ENCODE measurements at places on chromosomes 16 and 17.
A peak's percentile ranks its signal among the peaks of the same experiment; 100 is the strongest.

- DNase-seq: no peak
Measured at GRCh38 chr16:15993946-15994665, 44.7 kb downstream of the ABCC1 start.

DNA sequence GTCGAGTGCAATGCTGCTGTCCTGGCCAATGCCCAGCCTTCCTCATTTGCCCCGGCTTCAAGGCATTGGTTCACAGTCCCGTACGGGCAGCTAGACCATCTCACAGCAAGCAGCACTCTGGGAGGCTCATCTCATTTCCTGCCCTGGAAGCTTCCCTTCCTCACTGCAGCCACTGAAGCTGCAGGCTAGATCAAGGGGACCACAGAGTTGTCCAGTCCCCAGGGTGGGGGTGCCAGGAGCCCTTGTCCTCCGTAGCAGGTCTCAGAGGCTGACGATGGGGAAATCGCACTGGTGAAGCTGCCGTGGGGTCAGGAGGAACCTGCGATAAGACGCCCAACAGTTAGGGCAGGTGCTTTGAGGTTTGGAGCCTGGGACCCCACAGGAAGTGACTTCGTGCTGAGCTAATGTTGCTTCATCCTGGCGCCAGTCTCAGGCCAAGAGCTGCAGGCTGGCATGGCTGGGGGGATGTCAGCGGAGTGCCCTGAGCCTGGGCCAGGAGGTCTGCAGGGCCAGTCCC lies at the start of gene SPNS3:
Gene SPNS3 (plus strand): TSS at position 426 of the 517 bp plus-strand sequence. CDS start 28 bp downstream, at position 454.
- no peak for DNase-seq

GRCh38 chr17:47628014-47628566 lies 21.6 kb upstream of the KPNB1 start:
- no peak for DNase-seq

GRCh38 chr16:85975451-85975981 lies 76.6 kb downstream of the IRF8 start:
- DNase-seq: no peak

- no peak for DNase-seq
Measured at GRCh38 chr16:71406316-71406715, 35.5 kb downstream of the TLE7 start.

DNA sequence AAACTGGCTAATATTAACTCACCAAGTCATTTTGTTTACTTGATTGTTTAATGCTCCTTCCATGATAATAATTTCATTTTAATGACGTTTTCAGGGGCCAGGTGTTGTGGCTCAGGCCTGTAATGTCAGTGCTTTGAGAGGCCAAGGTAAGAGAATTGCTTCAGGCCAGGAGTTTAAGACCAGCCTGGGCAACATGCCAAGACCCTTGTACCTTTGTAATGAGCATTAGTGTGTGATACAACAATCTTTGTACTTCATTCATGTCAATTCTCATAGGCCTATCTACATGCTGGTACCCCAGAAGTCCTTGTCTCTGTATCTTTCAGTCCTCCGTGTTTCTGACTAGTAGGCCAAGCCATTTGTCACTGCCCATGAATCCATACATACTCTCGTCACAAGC lies 296.9 kb downstream of the ZFHX3 start:
- peak; percentile 57 for DNase-seq

DNA sequence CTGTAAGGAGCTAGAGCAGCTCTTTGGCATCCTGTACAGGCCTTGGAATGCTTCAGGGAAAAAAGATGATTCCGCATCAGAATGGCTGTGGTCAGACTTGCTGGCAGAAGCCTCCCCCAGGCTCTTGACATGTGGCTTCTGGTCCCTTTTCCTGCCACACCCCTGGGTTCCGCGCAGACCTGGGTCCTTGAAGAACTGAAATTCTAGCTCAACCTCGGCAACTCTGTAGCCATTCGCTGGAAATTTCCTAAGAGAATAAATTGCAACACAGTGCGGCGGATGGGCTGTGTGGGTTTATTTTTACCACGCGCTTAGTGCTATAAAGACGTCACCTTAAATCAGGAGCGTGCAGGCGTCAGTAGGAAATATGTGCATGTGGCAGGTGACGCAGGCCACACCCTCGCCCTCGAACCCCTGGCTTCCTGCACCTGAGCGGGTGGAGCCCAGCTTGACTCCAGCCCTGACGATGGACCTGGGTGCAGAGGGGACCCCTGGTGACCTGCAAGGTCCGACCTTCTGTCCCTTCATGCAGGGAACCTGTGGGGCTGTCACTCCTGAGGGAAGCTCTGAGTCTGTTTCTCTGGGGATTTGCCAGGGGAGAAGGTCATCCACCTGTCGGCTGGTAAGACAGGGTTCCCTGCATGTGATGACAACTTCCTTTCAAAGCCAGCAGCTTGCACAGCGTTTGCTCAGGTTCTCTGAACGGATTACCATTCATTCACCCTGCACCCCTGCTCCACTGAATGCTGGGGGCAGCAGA lies 46.3 kb downstream of the METRNL start:
- no peak for DNase-seq

DNA sequence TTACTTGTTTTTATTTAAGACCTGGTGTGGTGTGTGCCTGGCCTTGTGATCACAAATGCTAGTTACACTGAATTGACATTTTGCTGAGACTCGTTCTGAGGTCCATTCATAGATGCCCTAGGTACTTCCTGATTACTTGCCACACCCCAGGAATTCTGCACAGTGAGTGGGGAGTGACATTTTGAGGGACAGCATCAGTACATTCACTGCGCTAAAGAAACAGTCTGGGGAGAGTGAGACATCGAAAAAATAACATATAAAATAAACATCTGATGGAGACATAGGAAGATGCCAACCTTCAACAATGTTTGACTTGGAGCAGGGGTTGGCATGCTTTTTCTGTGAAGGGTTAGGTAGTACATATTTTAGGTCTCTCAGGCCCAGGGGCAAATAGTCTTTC lies 30.4 kb downstream of the ABCC1 start:
- DNase-seq: no peak

DNA sequence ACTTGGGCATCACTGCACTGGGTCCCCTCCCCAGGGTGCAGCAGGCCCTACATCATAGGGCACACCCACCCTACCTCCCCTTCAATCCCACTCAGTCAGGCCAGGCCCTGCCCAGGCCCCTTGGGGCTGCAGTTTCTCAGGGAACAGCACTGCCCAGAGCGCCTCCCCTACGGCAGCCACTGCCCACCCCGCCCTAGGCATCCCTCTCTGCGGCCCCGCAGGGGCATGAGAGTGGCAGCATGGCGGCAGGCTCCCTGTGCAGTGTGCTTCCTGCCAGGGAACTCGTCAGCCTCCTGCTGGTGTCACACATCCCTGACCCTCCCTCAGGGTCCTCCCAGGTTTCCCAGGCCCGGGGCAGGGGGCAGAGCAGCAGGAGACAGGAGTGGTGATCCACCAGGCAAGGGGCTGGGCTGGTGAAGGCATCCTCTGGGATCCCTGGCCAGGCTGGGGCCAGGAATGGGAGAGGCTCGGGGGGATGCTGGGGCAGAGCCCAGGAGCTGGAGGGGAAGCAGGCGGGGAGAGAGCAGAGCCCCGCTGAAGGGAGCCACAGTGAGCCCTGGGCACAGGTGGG lies 16.2 kb upstream of the BAHCC1 start:
- no peak for DNase-seq

- DNase-seq: no peak
Measured at GRCh38 chr17:82357394-82357793, 1.7 kb upstream of the TEX19 start.

DNA sequence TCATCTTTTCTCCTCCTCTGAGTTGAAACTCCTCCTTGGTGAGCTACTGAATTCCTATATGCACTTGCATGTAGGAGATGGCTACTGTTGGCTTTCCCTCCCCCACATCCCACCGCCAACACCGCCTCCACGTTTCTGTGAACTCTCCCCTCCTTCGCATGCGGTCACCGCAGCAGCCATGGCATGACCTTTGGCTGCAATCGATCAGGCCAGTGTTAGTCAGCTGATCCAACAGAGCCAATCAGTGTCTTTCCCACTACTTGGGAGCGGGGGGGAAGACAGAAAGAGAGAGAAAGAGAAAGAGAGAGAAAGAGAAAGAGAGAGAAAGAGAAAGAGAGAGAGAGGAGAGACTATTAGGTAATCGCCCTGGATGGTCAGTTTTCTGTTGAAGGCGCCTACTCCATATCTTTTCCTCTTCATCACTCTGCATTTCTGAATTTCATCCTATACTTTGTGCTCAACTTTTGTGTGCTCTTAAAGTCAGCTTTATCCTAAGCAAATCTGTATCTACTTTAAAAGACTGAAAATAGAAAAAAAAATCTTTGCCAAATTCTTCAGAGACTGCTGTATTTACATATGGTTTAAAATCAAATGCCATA lies 22.7 kb downstream of the ASGR1 start:
- no peak for DNase-seq

GRCh38 chr17:36856222-36856621 lies 81.1 kb upstream of the LHX1 start:
- no peak for DNase-seq

DNA sequence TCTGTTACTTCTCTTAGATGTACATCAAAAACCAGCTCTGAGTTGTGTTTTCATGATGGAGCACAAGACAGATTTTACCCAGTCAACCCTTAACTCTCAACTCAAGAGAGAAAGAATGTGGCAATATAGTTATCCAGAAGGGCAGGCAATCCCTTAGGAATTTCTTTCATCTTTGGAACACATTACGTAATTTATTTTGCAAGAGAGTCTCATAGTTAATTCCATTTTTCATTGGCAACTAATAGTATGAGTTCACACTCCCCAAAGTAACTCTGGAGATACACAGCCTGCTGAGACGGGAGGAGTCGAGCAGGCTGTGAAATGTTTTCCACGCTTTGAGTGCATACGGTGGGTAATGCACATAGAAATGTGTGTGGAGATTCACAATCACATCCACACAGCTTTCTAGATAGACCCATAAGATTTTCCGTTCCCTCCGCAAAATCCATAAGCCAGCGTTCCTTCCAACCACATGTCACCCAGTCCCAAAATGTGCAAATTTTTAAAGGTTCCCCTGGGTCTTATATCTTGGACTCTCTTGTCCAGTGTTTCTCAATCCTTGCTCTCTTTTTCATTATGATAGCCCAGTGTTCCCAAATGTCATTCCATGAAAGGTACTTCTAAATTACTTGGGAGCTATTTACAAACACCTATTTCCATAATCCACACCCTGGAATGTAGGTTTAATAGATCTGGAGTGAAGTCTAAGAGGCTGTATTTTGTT lies 8.4 kb upstream of the CDRT4 start:
- DNase-seq: no peak

DNA sequence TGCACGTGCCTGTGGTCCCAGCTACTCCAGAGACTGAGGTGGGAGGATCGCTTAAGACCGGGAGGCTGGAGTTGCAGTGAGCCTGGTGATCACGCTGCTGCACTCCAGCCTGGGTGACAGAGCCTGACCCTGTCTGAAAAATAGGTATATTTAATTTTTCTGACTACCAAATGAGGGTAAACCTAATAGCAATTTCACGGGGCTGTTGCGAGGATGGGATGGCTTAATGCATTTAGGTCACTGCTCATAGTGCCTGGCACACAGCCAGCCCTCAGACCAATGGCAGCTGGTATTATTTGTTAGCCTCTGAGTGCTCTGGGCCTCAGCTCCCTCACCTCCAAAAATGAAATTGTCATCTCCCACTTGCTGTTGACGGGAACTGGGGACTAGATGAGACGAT lies 5.9 kb upstream of the CDIP1 start:
- no peak for DNase-seq

GRCh38 chr16:84065536-84066132 lies 23.0 kb upstream of the SLC38A8 start:
- peak; percentile 21 for DNase-seq

DNA sequence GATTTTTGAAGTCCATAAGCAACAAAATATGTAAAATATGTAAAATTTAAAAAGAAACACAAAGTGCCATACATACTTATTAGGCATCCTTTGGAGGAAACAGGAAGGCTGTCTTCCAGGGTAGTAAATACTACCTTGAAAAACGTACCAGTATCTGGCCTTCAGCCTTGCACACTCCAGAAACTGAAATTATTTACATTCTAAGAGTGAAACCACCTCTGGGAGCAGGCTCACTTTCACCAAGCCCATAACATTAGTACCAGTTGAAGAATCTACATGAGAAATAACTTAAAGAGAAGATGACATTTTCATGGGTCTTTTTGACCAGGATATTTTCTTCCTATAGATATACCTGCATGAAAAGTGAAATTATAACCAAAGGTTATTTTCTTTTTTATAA lies 6.4 kb downstream of the KRTAP9-1 start:
- no peak for DNase-seq

GRCh38 chr16:88969361-88969831 lies 7.6 kb downstream of the CBFA2T3 start:
- DNase-seq: no peak

GRCh38 chr17:2994441-2994840 lies 69.0 kb downstream of the OR1D5 start:
- DNase-seq: no peak

GRCh38 chr17:43718544-43718943 lies 40.0 kb downstream of the SOST start:
- no peak for DNase-seq

- no peak for DNase-seq
Measured at GRCh38 chr16:82231008-82231787, 61.2 kb upstream of the MPHOSPH6 start.

GRCh38 chr17:81590121-81590520 lies 38.0 kb upstream of the FAAP100 start:
- DNase-seq: no peak

- no peak for DNase-seq
Measured at GRCh38 chr17:65545705-65546523, 15.5 kb downstream of the AXIN2 start.

DNA sequence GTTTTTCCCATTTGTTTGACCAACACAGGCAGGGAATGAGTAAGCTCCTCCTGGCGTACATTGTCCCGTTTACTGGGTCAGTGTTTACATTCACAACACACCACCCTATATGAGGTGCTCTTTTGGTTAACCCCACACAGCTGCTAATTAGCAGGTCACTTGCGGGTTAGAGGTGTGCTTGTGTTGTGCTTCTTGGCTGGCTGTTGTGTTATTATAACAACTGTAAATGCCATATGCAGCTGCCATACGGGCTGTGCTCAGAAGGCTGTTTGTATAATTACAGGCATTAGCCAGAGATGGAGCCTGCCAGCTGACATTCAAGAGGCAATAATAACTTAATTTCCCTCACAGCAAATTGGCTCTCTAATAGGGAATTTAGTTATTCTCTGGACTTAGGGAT lies 205.1 kb upstream of the ELAC2 start:
- DNase-seq: peak; percentile 99

GRCh38 chr17:16428098-16428882 lies 12.9 kb downstream of the TRPV2 start:
- DNase-seq: peak; percentile 23

GRCh38 chr17:50484386-50485155 lies 5.9 kb downstream of the RSAD1 start:
- DNase-seq: no peak

- DNase-seq: no peak
Measured at GRCh38 chr17:73369111-73369521, 57.3 kb upstream of the CDC42EP4 start.

All from NCI-H1105 (cell line).